DND-41 (cell line): ENCODE measurements at places on chromosomes 2 and 18.

GRCh38 chr2:99470957-99471356 lies 18.9 kb downstream of the REV1 start:
- DNase-seq, result no peak

DNA sequence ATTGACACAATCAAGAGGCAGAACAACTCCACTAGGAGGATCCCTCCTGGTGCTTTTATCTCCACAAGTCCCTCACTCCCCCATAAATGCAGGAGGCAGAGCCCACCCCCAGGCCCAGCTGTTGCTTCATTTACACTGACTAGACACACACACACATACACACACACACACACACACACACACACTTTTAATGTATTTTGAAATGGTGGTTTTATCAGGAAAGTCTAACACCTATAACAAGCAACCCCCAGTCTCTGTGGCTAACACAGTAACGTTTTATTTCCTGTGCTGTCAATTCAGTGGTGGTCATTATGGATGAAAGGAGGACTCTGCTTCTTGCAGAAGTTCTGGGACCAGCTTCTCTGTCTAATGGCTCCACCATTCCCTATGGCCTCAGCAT lies 125.4 kb upstream of the FOSL2 start:
- no peak for DNase-seq

- no peak for DNase-seq
Observed at GRCh38 chr2:42404676-42405075, 43.7 kb upstream of the COX7A2L start.

DNA sequence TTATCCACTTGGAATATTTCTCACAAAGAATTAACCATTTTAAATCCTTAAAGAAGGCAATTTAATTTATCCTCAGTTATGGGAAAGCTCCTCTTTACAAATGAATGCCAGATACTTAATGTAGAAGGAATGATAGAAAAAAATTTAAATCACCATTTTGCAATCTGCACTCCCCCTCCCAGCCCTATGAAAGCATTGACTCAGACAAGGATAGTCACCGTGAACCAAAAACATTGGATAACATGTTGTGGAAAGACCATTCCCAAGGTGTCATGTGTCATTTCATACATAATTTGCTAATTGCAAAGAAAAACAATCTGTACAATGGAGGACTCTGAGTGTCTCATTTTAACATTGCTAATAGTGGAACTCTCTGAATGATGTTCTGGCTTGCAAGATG lies 421.0 kb downstream of the TXNL1 start:
- DNase-seq, result no peak

GRCh38 chr18:59055345-59056032 lies 84.2 kb upstream of the SEC11C start:
- no peak for DNase-seq

GRCh38 chr2:236352761-236353593 lies 88.8 kb upstream of the ASB18 start:
- peak; percentile 37 for DNase-seq

- peak; percentile 38 for DNase-seq
Observed at GRCh38 chr2:235135990-235136561, 184.3 kb downstream of the SH3BP4 start.

DNA sequence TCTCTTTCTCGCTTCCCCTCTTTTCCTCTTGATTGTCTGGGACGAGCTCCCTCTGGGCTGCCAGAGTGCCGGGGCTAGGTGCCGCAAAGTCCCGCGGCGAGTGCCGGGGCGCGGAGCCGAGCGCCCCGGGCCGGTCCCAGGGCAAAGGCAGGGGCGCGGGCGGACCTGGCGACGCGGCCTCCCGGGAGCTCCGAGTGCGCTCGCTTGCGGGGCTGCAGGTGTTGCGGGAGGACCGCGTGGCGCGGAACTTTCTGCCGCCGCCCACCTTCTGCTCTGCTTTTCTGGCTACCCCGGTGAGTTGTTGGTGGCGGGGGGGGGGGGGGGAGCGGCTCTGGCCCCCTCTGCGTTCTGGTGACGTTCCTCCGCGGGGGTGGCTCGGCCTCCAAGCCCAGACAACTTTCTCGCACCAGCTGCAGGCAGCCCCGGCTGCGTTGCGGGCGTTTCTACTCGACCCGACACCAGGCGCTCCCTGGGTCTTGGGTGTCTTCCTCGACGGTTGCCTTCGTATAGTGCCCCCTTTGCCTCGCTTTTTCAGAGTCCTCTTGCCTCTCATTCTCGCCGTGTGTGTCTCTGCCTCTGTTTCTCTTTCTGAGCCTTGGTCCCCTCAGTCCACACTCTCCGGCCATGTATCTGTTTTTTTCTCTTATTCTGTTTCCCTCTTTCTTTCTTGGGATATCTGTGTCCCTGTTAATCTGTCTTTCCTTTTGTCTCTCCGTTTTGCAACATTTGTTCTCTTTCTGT lies 759 bp downstream of the GALNT13 start:
- DNase-seq, result no peak

DNA sequence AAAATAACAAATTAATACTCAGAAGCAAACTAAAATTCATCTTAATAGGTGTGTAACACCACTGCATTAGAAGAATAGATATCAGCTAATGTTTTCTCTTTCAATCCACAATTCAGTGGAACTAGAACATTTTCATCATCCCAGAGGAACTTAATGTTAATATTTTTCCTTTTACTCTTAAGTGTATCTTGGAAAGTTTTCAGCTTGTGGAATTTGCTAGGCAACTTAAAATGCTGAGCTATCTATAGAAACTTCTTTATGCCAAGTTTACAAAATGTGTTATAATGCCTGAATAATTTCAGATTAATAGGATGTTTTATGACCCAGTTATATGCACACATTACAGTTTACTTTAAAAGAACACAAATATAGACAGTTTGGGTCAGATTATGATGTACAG lies 86.6 kb upstream of the FAM237A start:
- DNase-seq, result no peak

DNA sequence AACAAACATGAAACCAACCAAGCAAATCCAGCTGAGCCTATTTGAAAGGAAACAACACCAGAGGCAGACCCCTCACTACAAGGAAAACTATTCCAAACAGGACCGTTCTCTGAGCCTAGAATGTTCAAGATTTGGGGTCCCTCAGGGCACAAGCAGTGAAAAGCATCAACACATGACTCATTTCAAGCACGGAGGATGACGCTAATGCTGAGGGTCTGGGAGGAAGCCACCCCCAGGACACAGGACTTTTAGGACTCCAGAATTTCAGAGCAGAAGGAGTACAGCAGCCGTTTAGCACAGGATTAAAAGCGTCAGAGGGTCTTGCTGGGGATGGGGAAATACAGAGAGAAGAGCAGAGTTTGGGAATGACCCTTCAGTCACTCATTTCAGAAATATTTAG lies 168.9 kb downstream of the DLGAP1 start:
- DNase-seq, result no peak

GRCh38 chr2:168244318-168244717 lies 3.1 kb downstream of the STK39 start:
- peak; percentile 41 for DNase-seq

GRCh38 chr2:200380833-200381542 lies 74.5 kb downstream of the SPATS2L start:
- no peak for DNase-seq

- DNase-seq, result no peak
Observed at GRCh38 chr2:232873292-232873908, 3.3 kb downstream of the SNORC start.

GRCh38 chr2:240369801-240370585 lies 65.5 kb upstream of the GPC1 start:
- DNase-seq, result no peak

DNA sequence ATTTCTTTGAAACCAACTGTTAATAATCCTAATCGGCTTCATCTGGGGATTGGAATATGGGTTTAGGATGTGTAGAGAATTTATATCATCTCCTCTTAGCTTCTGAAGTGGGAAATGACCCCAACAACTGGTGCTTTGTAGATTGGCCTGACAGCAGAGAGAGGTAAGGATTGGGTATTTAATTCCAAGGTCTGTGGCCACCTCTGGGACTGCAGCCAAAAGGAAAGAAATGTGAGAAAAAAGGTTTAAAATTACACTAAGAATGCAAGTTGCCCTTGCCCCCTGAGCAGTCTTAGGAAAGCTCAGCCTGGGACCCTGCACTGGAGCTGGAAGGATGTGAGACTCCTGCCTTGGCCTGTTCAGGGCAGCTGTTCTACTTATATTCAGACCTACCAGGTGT lies 157.1 kb downstream of the FTCDNL1 start:
- DNase-seq, result no peak

- no peak for DNase-seq
Observed at GRCh38 chr18:78776151-78776550, 203.5 kb upstream of the SALL3 start.

DNA sequence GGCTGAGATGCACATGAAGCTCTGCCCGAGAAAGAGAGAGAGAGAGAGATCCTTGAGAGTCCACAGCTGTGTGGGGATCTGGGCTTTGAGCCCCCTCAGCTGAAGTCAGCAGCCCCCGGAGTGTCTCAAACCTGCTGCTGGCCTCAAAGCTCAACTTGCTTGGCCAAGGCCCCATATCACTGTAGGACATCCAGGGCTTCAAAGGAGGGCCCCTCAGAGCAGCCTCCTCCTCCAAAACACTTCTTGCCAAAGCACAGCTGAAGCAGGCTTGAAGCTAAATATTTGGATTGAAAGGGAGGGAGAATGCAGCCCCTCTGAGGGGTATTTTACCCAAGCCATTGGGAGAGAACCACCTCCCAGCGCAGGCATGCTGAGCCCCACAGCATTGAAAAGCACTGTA lies 357.6 kb downstream of the OSR1 start:
- DNase-seq, result no peak

- no peak for DNase-seq
Observed at GRCh38 chr2:176066645-176067588, 16.8 kb downstream of the EVX2 start.

- peak; percentile 35 for DNase-seq
Observed at GRCh38 chr2:10659898-10660568, 29.7 kb downstream of the NOL10 start.
